ENCODE measurements at places on chromosomes 7 and 10. TPM values are rescaled to one million over a fixed set of nuclear protein-coding genes. Genes with fewer than 3 reads are reported as not detected.

The ZNF37A gene
- 11.4 TPM for total RNA-seq

The SPDYE16 gene
- 0.12 TPM for total RNA-seq

The OR2F2 gene
- not detected for total RNA-seq

The AKR1C8 gene
- not detected for total RNA-seq

The MMRN2 gene
- total RNA-seq = 14.9 TPM

Data from uterine smooth muscle cell (primary cell).